ENCODE measurements at places on chromosomes 7 and 10. TPM values are rescaled to one million over a fixed set of nuclear protein-coding genes. Genes with fewer than 3 reads are reported as not detected.
A peak's percentile ranks its signal among the peaks of the same experiment; 100 is the strongest.

CNPY1 gene
- not detected for polyA plus RNA-seq

IFIT1B gene
- not detected for polyA plus RNA-seq

AKR1E2 gene
- 5.0 TPM for polyA plus RNA-seq

SUN3 gene
- not detected for polyA plus RNA-seq

GRCh38 chr7:149817301-149817771 lies 20.8 kb upstream of the ZNF862 start:
- peak; percentile 30 for DNase-seq

DNA sequence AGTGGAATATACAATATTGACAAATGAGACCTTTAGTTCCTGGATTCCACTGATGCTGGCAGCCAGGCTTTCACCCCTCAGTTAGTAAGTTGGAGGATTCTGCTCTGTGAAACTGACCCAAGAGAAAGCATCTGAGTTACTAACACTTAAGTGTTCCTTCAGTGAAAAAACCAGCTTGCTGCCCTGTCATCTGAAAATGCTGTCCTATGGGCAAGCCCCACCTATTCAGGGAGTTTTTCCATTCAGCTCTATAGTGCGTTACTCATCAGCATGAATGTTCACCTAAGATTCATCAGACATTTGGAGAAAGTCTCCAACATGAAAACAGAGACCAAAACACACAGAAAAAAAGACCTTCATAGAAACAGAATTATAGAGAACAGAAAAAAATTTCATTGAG lies 37.9 kb downstream of the PRPF18 start:
- DNase-seq = no peak

DNA sequence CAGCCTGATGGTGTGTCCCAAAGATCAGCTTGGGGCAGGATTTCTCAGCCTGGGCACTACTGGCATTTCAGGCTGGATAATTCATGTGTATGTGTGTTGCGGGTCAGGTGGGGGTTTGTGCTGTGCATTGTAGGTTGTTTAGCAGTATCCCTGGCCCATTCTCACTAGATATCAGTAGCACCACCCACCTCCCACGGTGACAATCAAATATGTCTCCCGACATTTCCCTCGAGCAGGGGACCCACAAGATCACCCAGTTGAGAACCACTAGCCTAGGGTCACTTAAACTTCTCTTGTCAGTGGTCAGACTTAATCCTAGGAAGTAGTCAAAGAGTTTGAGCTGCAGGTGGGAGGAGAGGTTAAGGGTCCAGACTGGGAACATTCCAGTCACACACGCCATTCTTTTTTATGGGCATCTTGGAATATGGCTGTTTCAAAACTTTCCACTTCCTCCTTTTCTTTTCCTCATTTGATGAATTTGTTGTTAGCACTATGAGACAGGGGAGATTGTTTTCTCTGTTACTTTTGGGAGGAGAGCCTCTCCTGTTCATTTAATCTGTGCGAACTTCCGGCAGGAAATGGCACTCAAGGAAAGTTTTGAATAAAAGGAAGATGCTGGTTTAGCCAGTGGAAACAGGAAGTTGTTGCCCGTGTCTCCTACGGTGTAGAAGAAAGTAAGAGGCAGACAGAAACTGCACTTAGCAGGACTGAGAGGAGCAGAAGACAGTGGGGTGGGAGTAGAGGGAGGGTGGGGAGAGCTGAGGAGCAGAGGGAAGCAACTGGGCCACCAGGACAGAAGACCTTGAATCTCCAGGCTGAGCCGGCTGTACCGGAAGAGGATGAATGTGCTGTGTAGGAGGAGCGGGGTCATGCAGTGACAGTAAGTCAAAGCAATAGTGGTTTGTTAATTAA lies 17.6 kb upstream of the EXOC6 start:
- no peak for DNase-seq

- no peak for DNase-seq
Measured at GRCh38 chr7:105656922-105657521, 75.7 kb upstream of the EFCAB10 start.

- DNase-seq = no peak
Measured at GRCh38 chr10:23886355-23886754, 322.6 kb upstream of the KIAA1217 start.

GRCh38 chr7:99102809-99103690 lies 40.9 kb downstream of the SMURF1 start:
- no peak for DNase-seq

DNA sequence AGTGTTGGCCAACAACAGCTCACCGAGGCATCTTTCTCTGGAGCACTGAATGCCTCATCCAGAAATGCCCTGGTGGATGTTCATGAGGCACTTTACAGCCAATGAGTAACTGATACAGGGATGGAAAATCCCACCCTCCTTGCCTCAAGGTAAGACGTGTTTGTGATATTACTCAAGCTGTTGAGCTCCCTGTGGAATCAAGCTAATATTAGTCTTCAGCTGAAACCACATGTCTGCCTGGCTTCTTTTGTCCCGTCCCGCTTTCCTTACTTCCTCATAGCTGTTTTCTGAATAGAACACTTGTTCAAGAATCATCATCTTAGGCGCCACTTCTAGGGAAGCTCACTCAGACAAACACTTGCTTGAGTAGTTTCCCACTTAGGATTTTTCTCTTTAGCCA lies 422.4 kb downstream of the INHBA start:
- DNase-seq = no peak

- no peak for DNase-seq
Measured at GRCh38 chr10:44864051-44864450, 47.1 kb upstream of the TMEM72 start.

Measured in aorta (tissue), 5 donors.